ENCODE measurements at places on chromosomes 3 and 15.

DNA sequence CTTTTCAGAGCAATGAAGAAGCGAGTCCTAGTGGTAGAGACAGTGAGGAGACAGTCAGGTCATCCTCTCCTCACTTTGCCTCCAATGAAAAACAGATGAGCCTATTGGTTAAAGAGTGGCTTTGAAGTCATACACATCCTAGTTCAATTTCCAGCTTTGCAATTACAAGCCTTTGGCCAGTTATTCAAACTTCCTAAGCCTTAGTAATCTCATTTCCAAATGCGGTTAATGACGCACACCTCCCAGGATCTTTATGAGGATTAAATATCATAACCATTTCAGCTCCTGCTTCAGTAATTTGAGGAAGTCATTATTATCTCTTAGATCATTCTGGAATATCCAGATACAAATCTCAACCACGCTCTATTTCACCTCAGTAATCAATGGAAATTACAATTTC is 10.0 kb upstream of the ST6GAL1 start:
- no peak for DNase-seq

DNA sequence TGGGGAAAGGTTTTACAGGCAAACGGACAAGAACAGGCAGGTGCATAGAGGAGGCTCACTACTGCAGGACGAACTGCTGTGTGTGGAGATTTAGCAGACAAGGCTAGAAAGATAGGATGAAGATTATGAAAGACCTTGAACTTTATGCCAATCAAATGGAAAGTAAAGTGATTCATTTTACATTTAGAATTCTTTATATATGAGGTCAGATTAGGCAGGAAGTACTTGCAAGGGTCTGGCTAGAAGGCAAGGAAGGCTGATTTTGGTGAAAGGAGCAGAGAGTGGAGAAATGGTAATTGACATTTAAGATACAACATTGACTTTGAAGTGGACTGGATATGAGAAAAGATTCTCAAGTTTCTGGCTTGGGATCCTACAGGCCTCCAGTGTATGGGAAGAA is 33.6 kb downstream of the PLSCR4 start:
- DNase-seq = no peak

DNA sequence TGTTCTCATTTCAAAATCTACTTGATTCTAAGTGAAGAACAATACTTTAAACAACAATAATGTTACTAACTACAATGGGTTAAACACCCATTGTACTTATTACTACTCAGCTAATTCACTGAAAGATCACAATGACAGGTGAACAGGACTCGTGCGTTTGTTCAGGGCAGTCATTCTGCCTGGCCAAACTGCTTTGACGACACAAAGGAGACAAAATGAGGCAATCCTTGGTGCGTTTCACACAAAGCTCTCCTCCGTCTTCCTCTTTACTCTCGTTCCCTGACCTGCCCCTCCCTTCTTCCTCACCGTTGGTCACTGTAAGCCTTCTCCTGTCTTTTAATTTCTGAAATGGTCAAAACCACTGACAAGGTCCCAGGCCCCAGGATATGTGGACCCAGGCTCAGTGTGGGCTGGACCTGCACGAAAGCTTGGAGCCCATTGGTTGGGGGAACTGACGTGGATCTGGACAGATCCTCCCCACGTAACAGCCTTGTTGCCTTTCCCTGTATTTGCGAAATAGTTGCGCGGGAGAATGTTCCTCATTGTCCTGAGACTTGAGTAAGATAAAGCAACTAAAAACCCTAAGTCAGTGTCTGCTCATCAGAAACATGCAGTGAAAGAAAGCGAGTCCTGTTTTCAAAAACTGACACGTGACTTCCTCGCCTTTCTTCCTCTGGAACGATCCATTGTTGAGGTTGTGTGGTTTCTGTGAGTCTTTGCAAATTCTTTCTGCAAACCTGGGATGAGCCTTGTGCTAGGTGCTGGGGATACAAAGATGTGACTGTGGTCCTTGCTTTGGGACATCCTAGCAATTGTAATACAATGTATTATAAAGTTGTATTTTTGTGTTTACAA is 147.1 kb upstream of the RGMA start:
- DNase-seq = no peak

- DNase-seq = no peak
Observed at GRCh38 chr3:149615731-149616221, 42.0 kb downstream of the WWTR1 start.
